Left hindlimb (tissue), 1 donor: ENCODE measurements at places on chromosomes 7 and 10.

DNA sequence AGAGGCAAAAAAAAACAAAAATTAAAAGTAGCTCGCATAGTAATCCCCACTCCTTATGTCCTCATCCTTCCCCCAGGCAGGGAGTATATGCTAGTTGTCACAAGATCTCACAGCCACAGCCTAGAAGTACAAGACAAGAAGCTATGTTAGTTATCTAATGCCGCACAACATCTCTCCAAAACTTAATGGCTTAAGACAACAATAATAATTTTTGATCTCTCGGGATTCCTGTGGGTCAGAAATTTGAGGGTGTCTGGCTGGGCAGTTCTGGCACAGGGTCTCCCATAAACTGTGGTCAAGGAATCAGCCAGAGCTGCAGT, 39.7 kb downstream of the CPVL start:
- no peak for DNase-seq

GRCh38 chr10:99621454-99622251, 1.4 kb upstream of the SLC25A28 start:
- no peak for DNase-seq

DNA sequence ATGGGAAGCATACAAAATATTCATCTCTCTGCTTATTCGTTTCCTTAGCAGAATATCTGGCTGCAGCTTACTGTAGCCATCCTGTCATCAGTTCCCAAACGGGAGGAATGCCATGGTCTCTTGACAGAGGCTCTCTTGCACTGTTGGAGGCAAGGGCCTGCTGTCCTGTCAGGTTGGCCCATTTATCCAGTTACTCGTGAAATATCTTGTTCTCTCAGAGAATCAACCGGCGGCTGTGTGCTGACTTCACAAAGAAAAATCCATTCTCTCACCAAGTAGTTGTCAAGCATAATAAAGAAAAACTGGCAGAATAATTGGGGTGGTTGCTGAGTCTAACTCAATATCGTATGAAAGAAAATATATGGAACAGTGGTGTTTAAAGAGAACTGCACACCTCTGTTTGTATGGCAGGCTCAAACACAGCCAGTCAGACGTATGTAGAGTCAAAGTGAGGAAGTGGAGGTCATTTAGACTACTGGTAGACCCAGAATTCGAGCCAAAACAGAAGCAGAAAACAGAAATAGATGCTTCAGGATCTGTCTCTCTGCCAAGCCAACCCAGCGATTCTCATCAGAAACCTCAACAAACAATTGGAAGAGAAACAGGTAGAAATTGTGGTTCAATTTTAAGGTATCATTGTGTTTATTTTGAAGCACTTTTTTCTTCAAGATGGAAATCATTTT, 349.2 kb upstream of the PRKCQ start:
- DNase-seq = no peak

DNA sequence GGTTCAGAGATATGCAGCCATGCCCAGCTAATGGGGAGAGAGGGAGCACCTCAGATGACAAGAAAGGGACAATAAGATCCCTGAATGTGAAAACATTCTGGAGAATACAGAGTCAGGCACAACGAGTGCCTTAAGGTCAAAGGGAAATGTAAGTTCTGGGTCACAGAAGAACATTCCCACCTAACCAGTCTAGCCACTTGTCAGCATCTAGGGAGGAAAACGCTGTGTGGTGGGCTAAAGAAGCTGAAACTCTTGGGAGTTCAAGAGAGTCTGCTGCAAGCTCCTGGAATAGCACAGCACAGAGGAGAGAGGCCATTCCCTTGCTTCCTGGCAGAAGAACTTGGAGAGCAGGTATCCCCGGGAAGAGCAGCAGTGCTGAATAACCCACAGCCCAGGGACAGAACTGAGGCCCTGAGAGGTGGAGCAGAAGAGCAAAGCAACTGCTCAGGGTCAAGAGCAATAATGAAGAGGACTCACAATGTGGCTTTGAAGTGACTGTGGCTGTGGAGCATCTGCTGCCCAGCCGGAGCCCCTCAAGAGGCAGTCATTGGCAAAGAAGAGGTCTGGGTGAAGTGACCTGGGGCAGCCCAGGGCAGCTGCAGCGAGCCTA, 182.3 kb downstream of the NPSR1 start:
- DNase-seq = no peak
